Thymus (tissue), 14 donors: ENCODE measurements at places on chromosomes 12 and 14.
A peak's percentile ranks its signal among the peaks of the same experiment; 100 is the strongest.

DNA sequence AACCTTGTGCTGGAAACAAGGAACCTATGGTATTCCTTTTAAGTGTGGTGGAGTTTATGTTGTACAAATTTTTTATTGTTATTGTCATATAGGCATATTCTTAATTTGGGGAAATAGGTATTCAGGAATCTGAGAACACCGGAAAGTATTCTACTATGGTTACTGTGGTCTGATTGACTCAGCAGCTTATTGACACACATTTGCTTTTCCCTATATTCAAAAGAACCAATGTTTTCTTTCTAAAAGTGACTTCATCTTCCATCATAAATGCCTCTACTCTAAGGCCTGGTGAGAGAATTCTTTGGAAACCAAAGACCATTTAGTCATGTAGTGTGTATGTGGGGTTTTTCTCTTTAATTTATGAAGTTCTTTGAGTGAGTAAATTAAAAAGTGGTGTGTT, 474.8 kb downstream of the TMTC2 start:
- DNase-seq: no peak

GRCh38 chr14:105581551-105582341, 55.4 kb downstream of the TMEM121 start:
- no peak for DNase-seq

- DNase-seq: no peak
Observed at GRCh38 chr14:74242021-74242779, 3.0 kb downstream of the VSX2 start.

- DNase-seq: peak; percentile 82
Observed at GRCh38 chr12:59578254-59578653, 17.6 kb upstream of the SLC16A7 start.

DNA sequence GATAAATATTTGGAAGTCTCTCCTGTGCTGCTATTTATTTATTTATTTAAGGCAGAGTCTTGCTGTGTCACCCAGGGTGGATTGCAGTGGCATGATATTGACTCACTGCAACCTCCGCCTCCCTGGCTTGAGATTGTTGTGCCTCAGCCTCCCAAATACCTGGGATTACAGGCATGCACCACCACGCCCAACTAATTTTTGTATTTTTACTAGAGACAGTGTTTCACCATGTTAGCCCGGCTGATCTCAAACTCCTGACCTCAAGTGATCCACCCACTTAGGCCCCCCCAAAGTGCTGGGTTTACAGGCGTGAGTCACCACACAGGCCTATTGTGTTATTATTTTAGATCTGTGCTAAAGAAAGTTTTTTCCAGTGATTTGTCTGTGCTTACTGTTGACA, 225.2 kb downstream of the CCER1 start:
- DNase-seq: no peak

DNA sequence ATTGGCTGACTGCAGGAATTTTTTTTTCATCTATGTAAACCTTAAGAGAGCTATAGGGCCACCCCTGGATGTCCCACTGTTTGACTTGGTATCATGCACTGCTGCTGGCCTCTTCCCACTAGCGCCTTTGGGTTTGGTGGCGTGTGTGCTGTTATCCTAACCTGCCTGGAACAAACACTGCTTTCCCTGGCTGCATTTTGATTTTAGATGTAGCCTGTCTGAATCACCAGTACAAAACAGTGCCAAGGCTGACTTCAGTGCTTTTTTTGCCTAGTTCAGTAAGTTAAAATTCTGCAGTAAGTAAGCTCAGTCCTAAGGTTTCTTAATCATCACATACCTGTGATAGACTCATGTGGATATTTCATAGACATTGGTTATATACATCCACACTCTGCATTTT, 99.2 kb downstream of the EML1 start:
- DNase-seq: no peak

GRCh38 chr12:119601877-119602733, 8.5 kb downstream of the TMEM233 start:
- DNase-seq: no peak

GRCh38 chr12:9721394-9722092, 11.4 kb downstream of the CLECL1 start:
- DNase-seq: no peak

- DNase-seq: no peak
Observed at GRCh38 chr14:43900173-43900655, 606.9 kb downstream of the FSCB start.

GRCh38 chr12:107547389-107547788, 138.2 kb upstream of the PWP1 start:
- DNase-seq: no peak

- no peak for DNase-seq
Observed at GRCh38 chr14:91303091-91303923, 58.8 kb upstream of the GPR68 start.

DNA sequence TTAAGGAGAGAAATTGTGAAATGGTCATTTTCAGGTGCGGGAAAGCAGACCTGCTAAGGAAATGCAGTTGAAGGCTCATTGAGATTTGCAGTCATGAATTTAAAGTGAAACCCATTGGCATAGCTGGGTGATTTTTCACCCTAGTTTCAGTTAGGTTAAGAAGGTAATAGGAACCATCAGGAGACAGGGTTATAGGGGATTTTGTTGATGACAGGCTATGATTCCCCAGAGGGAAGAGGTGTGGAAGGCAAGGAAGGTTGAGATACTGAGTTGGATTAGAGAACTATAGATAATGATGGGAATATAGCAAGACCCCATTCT, 22.7 kb upstream of the BMAL2 start:
- DNase-seq: no peak

DNA sequence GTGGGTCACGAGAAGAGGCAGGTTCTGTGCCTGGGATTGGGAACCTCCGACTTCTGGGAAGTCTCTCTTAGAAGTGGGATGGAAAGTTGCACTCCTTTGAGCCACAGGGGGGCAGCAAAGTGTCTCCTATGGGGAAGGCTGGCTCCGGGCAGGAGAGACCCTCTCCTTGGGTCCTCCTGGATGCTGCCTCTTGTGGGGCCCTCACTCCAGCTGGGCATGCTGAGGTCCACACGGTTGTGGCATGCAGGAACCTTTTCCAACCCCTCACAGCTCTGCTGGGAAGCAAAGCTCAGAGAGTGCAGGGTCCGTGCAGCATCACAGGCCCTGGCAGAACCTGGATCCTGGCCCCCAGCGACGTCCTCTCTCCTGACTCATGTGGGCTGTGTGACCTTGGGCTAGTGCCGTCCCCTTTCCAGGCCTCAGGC, 17.4 kb downstream of the SDSL start:
- DNase-seq: no peak

DNA sequence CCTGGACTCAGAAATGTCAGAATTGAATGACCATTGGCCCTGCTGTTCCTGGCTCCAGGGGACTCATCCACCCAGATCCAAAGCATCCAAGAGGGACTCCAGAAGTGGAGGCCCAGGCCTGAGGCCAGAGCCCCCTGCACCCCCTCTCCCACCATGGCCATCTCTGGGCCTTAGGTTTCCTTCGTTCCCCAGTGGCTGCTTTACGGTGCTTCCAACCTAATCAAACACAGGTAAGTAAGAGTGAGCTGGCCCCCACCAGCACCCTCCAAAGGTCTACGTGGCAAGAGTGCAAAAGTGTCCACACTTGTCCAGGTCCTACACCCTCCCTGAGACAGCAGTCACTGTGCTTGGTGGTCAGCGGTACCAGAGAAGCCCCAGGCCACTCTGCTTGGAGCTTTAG, 139.0 kb downstream of the DPF3 start:
- DNase-seq: no peak

GRCh38 chr12:113712481-113712880, 240.8 kb upstream of the LHX5 start:
- no peak for DNase-seq
